Dermis blood vessel endothelial cell (primary cell): ENCODE measurements at places on chromosomes 2 and 18.

DNA sequence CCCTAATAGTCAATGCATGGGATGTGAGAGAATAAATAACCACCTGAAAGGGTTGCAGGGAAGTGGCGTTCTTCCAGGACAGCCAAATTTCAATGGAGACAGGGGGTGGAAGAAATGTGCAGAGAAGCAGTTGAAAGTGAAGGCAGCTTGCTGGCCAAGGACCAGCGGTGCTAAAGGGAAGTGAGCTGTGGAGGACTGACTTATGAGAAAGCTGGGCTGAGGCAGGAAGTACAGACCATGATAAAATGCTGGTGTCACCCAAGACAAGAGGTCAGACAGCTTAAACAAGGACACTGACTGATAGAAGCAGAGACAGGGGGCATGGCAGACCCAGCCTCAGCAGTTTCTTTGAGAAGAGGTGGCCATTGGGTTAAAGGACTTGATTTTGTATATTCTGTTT, 106.7 kb downstream of the DTNB start:
- DNase-seq = peak; percentile 47

GRCh38 chr18:76741346-76741745, 81.0 kb upstream of the ZNF236 start:
- no peak for DNase-seq

GRCh38 chr2:180991820-180992219, 11.4 kb downstream of the UBE2E3 start:
- DNase-seq = no peak

GRCh38 chr2:43131051-43131889, 95.1 kb downstream of the ZFP36L2 start:
- peak; percentile 93 for DNase-seq

DNA sequence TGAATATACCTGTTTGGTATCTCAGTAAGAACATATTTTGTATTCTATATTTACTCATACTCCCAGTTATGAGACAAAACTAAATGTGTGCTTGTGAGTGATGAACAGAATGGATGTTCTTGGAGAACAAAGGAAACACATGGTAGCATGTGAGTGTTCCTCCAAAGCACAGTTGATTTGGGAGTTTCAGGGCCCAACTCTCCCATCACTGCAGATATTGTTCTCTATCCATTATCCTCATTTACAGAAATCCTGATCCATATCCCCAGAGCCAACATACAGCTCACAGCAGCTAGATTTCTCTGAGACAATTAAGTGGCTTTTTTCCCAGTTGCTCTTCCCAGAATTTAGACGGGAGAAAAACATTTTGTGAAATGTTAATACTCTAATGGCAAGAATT, 75.6 kb upstream of the MAPRE2 start:
- no peak for DNase-seq
